ENCODE measurements at places on chromosomes 6 and 20. TPM values are rescaled to one million over a fixed set of nuclear protein-coding genes. Genes with fewer than 3 reads are reported as not detected.

DNA sequence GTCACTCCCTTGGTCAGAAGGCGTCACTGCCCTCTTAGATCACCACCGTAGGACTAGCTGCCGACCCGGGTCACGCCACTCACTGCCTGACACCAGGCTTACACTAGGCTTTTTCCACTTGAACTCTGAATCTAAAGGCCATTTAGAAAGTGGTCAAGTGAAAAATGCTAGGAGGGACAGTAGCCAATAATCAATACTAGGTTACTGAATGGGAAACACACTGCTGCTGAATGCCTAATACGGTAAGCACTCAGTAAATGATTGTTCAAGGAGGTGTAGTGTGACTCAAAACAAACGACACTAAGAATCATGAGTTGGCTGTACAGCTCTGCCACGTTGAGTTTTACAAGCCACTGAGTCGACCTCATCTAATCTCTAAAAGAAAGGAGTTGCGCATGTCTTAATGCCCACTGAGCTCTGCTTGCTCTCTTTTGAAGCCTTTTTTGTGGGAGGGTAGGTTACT is 760 bp upstream of the IBTK start:
- DNase-seq, result no peak
- H3K4me3 ChIP-seq, result peak overlapping the region; percentile 53

DNA sequence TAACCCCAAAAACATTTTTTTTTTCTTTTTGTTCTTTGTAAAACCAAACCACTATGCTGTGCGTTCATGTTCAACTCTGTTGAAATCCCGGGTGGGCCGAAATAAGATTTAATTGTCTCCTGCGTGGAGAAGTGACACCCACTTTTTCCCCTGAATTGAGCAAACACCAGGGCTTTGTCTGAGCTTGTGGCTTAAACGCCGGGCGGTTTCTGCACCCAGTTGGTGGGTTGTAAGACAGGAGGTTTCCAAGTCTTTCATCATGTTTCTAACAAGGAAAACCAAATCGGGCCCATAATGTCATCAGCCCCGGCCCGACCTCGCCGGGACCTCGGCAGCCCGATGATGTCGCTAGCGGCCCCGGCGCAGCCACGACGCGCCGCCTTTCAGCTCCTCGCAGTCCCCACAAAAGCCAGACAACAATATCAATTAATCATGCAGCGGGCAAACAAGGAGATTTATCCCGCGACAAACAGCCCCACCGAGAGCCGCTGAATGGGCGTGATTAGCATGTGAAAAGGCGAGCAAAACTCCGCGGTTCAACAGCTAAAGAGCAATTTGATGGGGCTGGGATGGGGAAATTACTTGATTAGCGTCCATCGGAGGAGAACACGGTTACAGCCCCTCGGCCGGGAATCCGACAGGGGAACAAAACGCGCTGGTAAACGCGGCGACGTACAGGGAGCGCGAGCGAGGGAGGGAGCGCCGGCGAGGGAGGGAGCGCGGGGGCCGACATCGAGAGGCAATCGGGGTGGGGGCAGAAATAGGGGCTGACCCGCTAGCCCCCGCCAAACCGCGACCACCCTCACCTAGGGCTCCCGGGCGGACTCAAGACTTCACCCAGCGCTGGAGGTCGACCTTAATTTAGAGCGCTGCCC is 5.3 kb downstream of the LINC00237 start:
- H3K27me3 ChIP-seq, result peaks cover 98% of the 10 kb centered on the region
- DNase-seq, result no peak
- H3K27ac ChIP-seq, result no peak overlapping the region

DNA sequence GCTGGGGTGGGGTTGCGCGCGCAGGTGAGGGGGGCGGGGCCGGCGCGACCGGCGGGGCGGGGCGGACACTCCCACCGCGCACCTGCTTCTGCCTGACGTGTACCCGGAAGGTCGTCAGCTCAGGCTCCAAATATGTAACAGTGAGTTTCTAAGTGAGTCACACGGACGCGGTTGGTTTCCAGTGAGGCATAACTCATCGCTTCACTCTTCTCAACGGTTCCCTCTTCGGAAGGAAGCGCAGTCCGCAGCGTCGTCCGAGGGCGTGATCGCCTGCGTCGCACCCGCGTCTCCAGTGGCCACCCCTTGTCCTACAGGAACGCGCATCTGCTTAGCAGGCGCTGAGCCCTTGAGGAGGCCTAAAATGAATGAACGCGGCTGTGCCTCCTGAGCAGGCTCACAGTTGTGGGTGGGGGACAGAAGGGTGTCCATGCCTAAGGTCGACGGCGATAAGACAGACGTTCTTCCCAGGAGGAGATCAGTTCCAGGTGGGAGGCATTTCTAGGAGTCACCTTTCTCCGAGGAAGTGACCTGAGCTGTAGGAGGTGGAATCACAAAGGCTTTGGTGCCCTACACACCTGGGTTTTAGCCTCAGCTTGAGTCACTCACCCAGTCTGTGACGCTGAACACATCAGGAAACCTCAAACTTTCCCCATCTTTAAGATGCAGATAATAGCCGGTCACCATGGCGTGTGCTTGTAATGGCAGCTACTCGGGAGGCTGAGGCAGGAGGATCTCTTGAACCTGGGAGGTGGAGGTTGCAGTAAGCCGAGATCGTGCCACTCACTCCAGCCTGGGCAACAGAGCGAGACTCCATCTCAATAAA is 50.9 kb upstream of the EZR start:
- H3K4me3 ChIP-seq, result peak overlapping the region; percentile 53
- H3K36me3 ChIP-seq, result no peaks in the 10 kb centered on the region
- no peaks in the 10 kb centered on the region for H3K27me3 ChIP-seq
- no peak for DNase-seq

DNA sequence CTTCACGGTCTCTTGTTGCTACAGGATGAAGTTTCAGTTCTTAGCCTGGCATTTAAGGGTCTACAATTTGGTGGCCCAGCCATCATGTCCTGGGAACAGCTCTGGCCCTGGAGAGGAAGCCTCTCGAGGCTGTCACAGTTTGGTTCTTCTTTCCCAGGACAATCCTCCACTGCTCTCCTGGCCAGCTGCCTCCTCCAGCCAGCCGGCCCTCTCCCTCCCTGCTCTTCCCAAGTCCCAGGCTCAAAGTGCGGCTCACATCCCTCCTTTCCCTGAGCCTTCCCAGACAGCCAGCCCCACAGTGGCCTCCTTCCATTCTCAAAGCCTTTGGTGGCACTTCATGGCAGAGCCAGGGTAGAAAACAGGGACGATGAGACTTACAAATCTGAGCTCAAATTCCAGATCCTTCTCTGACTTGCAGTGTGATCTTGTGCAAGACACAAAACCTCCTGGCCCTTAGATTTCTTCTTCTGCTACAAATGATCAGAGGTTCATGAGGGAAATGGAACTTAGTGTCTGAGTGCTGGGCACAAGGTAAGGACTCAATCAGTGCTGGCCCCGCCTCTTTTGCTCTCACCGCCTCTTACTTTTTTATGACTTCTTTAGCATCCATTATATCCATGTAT is 223.8 kb upstream of the ECI2 start:
- no peaks in the 10 kb centered on the region for H3K36me3 ChIP-seq
- peaks cover 14% of the 10 kb centered on the region for H3K4me1 ChIP-seq
- no peaks in the 10 kb centered on the region for H3K27me3 ChIP-seq
- H3K4me3 ChIP-seq, result peak overlapping the region; percentile 15

- H3K27ac ChIP-seq, result peak overlapping the region; percentile 11
- no peaks in the 10 kb centered on the region for H3K27me3 ChIP-seq
- H3K4me3 ChIP-seq, result no peak overlapping the region
- no peaks in the 10 kb centered on the region for H3K36me3 ChIP-seq
Observed at GRCh38 chr6:30041821-30042220, 19.2 kb upstream of the POLR1H start.

GRCh38 chr20:19212821-19213502 is 520 bp downstream of the SLC24A3 start:
- peaks cover 27% of the 10 kb centered on the region for H3K27me3 ChIP-seq
- H3K4me3 ChIP-seq, result no peak overlapping the region
- no peak overlapping the region for H3K27ac ChIP-seq
- no peaks in the 10 kb centered on the region for H3K36me3 ChIP-seq

GRCh38 chr6:88636871-88637270 is 326.5 kb downstream of the RNGTT start:
- H3K4me3 ChIP-seq, result no peak overlapping the region
- H3K4me1 ChIP-seq, result no peaks in the 10 kb centered on the region
- no peaks in the 10 kb centered on the region for H3K36me3 ChIP-seq
- no peak for DNase-seq
- no peak overlapping the region for H3K27ac ChIP-seq

- H3K27me3 ChIP-seq, result no peaks in the 10 kb centered on the region
- no peak overlapping the region for H3K27ac ChIP-seq
- H3K4me1 ChIP-seq, result peaks cover 77% of the 10 kb centered on the region
- no peak for DNase-seq
- no peaks in the 10 kb centered on the region for H3K36me3 ChIP-seq
Observed at GRCh38 chr20:33999025-33999649, 5.4 kb downstream of the RALY start.

GRCh38 chr6:34979994-34980393 is 90.9 kb downstream of the ANKS1A start:
- no peak overlapping the region for H3K27ac ChIP-seq
- peaks cover 12% of the 10 kb centered on the region for H3K4me1 ChIP-seq
- no peaks in the 10 kb centered on the region for H3K27me3 ChIP-seq
- peaks cover 47% of the 10 kb centered on the region for H3K36me3 ChIP-seq

- no peak for DNase-seq
- no peaks in the 10 kb centered on the region for H3K27me3 ChIP-seq
- no peak overlapping the region for H3K4me3 ChIP-seq
- no peaks in the 10 kb centered on the region for H3K36me3 ChIP-seq
- no peak overlapping the region for H3K27ac ChIP-seq
- no peaks in the 10 kb centered on the region for H3K4me1 ChIP-seq
Observed at GRCh38 chr6:45253453-45253852, 74.7 kb upstream of the RUNX2 start.

GRCh38 chr6:22794844-22795243 is 225.5 kb downstream of the HDGFL1 start:
- H3K4me1 ChIP-seq, result no peaks in the 10 kb centered on the region
- no peaks in the 10 kb centered on the region for H3K36me3 ChIP-seq
- no peaks in the 10 kb centered on the region for H3K27me3 ChIP-seq
- H3K4me3 ChIP-seq, result no peak overlapping the region

DNA sequence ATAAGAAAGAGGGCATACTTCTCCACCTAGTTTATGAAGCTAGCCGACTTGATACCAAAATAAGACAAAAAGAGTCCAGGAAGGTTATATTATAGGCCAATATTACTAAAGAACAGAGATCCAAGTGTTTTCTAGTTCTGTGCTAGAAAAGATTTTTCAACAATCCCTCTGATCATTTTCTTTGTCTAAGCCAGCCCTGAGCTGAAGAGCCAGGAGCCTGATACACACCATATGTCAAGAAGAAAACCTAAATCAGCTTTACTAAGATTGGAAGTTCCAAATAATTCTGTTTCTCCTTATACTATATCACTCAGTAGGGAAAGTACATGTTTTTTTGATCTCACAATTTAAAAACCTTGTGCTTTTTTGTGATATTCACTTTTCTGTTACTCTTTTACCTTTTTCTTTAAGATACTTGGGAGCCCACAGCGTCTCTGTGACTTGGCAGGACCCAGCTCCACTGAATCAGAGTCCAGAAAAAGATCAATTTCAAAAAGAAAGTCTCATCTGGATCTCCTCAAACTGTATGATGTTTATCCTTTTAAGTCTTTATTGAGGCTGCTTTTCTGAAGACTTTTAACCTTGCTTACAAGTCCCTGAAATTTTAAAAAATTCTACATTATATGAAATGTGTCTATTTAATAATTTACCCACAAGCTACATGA is 43.0 kb upstream of the PBOV1 start:
- no peak for DNase-seq
- peaks cover 8% of the 10 kb centered on the region for H3K36me3 ChIP-seq
- H3K4me1 ChIP-seq, result no peaks in the 10 kb centered on the region
- no peak overlapping the region for H3K27ac ChIP-seq
- H3K27me3 ChIP-seq, result no peaks in the 10 kb centered on the region
- H3K4me3 ChIP-seq, result no peak overlapping the region

DNA sequence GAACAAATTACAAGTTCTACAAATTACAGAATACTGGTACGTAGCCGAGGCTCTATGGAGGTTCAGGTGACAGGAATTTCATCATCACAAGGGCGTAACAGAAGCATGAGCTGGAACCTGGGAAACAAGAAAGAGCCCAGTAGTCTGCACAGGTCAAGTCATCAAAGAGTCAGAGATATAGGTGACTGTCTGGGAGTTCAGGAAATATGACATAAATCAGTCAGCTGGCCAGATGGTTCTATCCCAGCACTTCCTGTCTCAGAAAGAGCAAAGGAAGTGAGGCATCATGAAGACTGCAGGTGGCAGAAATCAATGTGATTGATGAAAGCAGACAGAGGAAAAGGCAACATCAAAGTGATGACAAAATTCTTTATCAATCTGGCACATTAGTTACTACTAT is 23.3 kb downstream of the MYCT1 start:
- H3K4me3 ChIP-seq, result no peak overlapping the region
- H3K36me3 ChIP-seq, result no peaks in the 10 kb centered on the region
- no peaks in the 10 kb centered on the region for H3K4me1 ChIP-seq
- no peaks in the 10 kb centered on the region for H3K27me3 ChIP-seq
- no peak overlapping the region for H3K27ac ChIP-seq
- DNase-seq, result no peak

DNA sequence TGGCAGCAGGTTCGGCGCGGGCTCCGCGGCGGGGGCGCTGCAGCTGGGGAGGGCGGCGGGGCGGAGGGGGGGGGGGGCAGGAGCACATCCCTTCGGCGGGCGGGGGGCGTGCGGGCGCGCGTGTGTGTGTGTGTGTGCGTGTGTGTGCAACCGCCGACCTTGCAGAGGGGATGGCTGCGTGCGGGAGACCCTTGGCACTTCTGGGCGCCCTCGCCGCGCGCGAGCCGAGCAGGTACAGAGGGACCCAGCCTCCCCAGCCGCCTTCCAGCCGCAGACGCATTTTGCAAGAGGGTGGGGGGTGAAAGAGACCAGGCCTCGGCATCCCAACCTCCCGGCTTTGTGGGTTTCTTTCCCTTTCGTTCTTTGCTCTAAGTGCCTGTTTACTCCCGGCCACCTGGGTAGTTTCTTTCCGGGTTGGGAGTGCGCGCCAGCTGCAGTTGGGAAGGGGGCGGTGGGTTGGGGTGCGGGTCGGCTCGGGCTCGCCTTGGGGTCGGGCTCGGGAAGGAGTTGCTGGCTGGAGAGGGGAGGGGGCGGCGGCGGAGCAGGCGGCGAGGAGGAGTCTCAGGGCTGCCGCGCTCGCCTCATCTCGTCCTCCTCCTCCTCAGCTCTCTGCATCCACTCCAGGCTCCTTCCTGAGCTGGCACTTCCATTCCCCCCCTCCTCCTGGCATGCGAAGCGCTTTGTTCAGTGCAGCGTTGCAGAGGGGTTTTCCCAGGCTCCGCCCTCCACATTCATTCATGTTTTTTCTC is 620 bp downstream of the HIVEP1 start:
- no peaks in the 10 kb centered on the region for H3K36me3 ChIP-seq
- DNase-seq, result peak; percentile 53
- peak overlapping the region; percentile 78 for H3K4me3 ChIP-seq
- peak overlapping the region; percentile 97 for H3K27ac ChIP-seq

- no peak overlapping the region for H3K4me3 ChIP-seq
- no peaks in the 10 kb centered on the region for H3K36me3 ChIP-seq
- H3K27me3 ChIP-seq, result no peaks in the 10 kb centered on the region
- no peaks in the 10 kb centered on the region for H3K4me1 ChIP-seq
Observed at GRCh38 chr20:12925863-12926793, 82.6 kb upstream of the SPTLC3 start.

Gene PRRC2A
- total RNA-seq, result 83.9 TPM

Gene CCM2L
- total RNA-seq, result 8.9 TPM

Gene NDRG3
- 31.5 TPM for total RNA-seq

Gene VGLL2
- total RNA-seq, result 0.73 TPM

Gene PNPLA1
- not detected for total RNA-seq

Gene MOXD1
- total RNA-seq, result 4.9 TPM

Gene TREML1
- total RNA-seq, result not detected

Gene BPIFB3
- not detected for total RNA-seq

Data from heart right ventricle (tissue), 16 donors.